ENCODE measurements at places on chromosomes 4 and X. TPM values are rescaled to one million over a fixed set of nuclear protein-coding genes. Genes with fewer than 3 reads are reported as not detected.

GRCh38 chr4:141977433-141977832, 341.1 kb downstream of the IL15 start:
- no peak for DNase-seq

GRCh38 chr4:47838445-47838844, 578 bp upstream of the CORIN start:
- no peak for DNase-seq

- DNase-seq = no peak
These were observed 9.7 kb downstream of the HOPX start for GRCh38 chr4:56671373-56671772.

DNA sequence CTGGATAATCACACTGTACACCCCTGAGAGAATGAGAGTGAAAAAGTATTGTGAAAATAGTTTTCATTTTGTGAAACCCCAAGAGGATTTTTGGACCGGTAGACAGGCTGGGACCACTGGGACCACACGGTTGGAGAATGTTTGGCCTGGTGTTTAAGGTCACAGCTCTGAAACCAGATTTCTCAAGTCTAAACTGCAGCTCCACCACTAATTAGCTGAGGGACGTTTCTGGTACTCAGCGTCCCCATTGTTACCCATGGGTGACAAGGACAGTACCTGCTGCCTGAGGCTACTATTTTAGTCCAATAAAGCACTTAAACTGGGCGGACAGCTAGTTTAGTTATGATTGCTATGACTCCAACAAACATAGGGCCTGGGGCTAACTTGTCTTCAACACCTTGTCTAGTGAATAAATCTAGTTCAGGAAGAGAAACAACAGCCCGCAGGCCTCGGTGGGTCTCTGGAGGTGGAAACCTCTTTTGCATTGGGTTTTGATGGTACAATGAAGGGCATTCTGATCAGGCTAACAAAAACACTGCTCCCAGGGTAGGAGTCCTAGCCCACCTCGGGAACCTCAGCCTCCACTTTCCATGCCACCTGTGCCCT, 509 bp upstream of the USP11 start:
- no peak for DNase-seq

GRCh38 chr4:89142691-89143669, 31.6 kb downstream of the TIGD2 start:
- no peak for DNase-seq

- no peak for DNase-seq
These were observed 21.3 kb downstream of the ALPK1 start for GRCh38 chr4:112318239-112319142.

- DNase-seq = no peak
These were observed 1.1 kb downstream of the STBD1 start for GRCh38 chr4:76307660-76308014.

GRCh38 chr4:83150653-83151330, 36.3 kb upstream of the PLAC8 start:
- DNase-seq = no peak

DNA sequence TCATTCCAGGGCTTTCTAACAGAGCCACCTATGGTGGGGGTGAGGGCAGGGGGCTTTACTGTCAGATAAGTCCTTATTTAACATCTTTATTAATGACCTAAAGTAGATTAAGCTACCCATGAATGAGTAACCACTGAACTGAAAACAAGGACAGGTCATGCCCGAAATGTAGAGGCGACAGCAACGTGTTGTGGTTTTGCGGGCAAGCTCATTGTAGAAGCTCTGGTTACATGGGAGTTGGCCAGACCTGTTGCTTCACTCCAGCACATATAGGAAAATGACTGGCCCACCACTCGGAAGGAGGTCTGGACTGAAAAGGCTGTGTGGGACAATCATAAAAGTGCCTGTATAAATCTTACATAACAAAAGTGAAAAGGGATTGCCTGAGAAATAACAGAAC, 109.6 kb upstream of the NDP start:
- no peak for DNase-seq

GRCh38 chr4:151786158-151786495, 25.3 kb upstream of the GATB start:
- DNase-seq = no peak

DNA sequence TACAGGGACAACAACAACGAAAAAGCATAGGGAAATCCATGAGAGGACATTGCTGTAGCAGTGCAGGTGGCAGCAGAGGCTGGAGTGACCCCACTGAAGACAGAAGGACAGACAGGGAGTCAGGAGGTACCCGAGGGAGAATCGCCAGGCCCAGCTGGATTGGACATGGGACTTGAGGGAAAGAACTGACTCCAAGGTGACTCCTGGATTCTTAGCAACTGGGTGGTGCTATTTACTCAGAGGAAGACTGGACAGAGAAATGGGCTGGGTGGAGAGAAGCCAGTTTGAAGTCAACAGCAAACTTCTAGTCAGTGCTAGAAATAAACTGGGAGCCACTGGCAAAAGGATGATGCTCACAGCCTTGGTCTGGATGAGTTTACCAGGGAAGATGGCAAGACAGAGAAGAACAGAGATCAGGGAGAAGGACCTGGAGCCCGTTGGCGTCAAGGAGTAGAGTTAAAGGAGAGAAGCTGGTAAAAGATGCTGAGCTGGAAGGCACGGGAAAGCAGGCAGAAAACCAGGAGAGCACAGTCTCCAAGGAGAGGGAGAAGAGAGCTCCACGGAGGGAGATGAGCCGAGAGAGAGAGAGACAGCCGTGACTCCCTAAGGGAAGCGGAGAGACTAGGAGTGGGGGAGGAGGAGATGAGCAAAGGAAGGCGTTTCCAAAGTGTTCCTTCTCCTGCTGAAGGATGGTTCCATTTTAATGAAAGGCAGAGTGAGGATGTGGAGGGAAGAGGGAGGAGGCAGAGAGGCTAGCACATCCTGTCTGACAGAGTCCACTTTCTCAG, 119.4 kb downstream of the AFAP1 start:
- no peak for DNase-seq

GRCh38 chr4:56870946-56871345, 36.8 kb upstream of the REST start:
- DNase-seq = no peak

- no peak for DNase-seq
These were observed 144.2 kb upstream of the WDR1 start for GRCh38 chr4:10260777-10261176.

GRCh38 chr4:30919458-30919857, 199.3 kb downstream of the PCDH7 start:
- no peak for DNase-seq

The RAB33A gene
- total RNA-seq = 0.59 TPM

The NAA11 gene
- total RNA-seq = not detected

The CFAP47 gene
- total RNA-seq = 4.1 TPM

The RHOH gene
- total RNA-seq = 9.2 TPM

The CFP gene
- total RNA-seq = 24.8 TPM

The GPR173 gene
- total RNA-seq = 0.56 TPM

The NAAA gene
- total RNA-seq = 26.4 TPM
